ENCODE measurements at places on chromosomes 1 and 21.

GRCh38 chr1:208243967-208244916 is at the start of gene PLXNA2:
Gene PLXNA2, minus strand, starts transcription at chr1:208244384. Its CDS starts 26,462 bp downstream, at chr1:208217922.
- DNase-seq, result peak; percentile 15

GRCh38 chr1:239886266-239886665 is 205.4 kb upstream of the FMN2 start:
- no peak for DNase-seq

- DNase-seq, result no peak
These were observed 6.5 kb downstream of the PTP4A2 start for GRCh38 chr1:31931593-31932225.

DNA sequence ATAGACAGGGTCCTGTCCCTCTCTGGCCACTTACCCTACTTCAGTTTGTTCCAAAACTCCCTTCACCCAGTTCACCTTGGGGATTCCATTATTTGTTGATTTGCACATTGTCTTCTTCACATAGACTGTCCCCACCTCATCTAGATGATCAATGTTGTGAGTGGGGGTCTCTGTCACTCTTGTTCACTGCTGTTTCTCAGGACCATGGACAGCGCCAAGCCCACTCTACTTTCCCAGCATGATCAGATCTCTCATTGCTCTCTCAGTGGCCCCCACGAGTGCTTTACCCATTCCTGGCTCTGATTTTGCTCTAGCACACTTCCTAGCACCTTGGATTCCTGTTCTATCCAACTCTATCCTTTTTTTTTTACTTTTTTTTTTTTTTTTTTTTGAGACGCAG is 45.4 kb upstream of the IGSF21 start:
- DNase-seq, result no peak

- DNase-seq, result no peak
These were observed 36.7 kb downstream of the ERI3 start for GRCh38 chr1:44318097-44319088.

DNA sequence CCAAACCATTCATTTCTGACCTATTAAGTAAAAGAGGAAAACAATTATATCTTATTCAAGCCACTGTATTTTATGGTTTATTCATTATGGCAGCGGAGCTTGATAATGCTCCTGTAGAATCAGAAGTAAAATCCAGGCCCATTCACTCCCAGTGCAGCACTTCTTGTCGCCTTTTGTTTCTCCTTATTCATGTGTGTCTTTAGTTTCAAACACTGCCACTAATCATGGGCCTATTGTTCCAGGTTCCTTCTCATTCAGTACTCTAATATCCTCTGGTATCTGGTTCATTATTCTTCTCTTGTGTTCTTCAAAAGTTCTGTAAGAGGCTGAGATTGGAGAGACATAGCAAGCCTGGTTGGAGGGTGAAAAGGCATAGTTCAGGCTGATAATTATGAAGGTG is 218.3 kb downstream of the LRRIQ3 start:
- DNase-seq, result no peak

- no peak for DNase-seq
These were observed 54.7 kb downstream of the LHX8 start for GRCh38 chr1:75188892-75189291.

DNA sequence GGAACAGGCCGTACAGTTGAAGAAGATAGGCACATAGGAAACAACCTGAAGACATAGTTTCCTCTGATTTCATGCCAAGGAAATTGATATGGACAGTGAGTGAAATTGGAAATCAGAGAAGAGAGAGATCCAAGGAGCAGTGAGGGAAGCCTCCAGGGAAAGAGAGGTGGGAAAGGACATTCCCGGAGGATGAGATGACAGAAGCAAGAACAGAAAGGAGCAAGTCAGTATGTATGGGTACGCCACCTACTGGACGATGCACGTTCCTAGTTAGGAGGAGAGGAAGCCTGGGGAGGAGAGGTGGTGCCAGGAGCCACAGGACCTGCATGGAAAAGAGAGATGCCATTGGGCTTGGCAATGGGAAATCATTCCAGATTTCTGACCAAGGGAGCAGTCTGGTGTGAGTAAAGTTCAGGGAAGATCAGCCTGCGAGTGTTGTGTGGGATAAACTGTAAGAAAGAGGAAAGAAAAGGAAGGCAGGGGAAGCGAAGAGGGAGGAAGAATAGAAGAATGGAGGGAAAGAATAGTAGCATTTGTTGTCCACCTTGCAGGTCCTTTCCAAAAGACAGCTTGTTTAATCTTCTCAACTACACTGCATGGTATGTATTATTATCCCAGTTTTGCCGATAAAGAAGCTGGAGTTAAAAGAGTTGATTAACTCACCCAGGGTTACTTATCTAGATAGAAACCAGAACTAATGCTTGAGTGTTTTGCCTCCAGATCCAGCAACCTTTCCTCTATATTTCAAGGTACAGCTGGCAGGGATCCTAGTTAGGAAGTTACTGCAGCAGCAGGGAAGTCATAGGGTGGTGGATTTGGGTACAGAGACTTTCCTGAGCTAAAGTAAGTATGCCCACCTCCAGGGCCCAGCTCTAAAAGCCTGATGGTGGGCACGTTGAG is 27.4 kb downstream of the C1orf116 start:
- peak; percentile 74 for DNase-seq

DNA sequence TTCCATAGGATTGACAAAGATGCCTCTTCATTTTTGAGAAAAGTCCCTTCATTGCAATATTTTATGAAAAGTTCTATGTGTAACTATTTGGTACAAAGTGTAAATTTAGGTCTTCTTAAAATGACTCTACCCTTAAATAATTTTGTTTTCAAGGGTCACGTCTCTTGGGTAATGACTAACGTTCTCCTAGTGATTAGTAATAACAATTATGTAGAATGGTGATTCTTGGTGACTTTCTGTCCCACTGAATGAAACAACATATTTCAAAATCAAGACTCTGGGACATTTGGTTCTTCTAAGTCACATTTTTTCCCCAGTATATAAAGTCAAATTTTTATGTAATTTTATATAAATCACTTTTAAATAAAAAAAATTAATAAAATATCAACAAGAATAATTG is 277.5 kb upstream of the ADAMTS5 start:
- DNase-seq, result no peak

GRCh38 chr1:225554216-225554812 is 98.6 kb downstream of the ENAH start:
- peak; percentile 18 for DNase-seq

GRCh38 chr1:76268341-76268740 is 193.8 kb downstream of the ST6GALNAC3 start:
- DNase-seq, result no peak

GRCh38 chr1:88922214-88922613 is 30.8 kb upstream of the GTF2B start:
- no peak for DNase-seq

- no peak for DNase-seq
These were observed 179.6 kb downstream of the TPR start for GRCh38 chr1:186195377-186195931.

DNA sequence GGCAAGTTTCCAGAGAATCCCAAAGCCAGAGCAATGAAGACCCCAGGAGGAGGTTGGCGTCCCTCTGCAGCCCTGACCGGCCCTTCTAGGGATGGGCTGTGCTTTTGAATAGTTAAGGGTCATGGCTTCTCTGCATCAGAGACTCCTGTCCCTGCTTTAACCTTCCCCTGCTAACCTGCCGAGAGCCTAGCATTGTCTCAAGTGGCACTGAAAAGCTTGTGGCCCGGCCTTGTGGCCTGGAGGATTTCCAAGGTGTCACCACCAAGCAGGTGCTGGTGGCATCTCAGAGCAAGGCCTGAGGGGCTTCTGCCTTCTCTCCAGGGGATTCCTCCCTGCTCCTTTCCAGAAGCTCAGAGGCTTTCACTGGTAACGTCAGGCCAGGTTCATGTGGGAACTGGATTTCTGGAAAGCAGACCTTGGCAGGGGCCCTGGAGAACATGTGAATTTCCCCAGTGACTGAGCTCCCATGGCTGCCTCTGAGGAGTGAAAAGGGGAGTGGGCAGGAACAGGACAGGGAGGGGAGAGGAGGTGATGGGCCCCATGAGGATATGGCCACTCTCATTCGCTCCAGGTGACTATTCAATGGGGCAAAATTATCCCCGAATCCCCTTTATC is 409.9 kb downstream of the PTPRU start:
- no peak for DNase-seq

DNA sequence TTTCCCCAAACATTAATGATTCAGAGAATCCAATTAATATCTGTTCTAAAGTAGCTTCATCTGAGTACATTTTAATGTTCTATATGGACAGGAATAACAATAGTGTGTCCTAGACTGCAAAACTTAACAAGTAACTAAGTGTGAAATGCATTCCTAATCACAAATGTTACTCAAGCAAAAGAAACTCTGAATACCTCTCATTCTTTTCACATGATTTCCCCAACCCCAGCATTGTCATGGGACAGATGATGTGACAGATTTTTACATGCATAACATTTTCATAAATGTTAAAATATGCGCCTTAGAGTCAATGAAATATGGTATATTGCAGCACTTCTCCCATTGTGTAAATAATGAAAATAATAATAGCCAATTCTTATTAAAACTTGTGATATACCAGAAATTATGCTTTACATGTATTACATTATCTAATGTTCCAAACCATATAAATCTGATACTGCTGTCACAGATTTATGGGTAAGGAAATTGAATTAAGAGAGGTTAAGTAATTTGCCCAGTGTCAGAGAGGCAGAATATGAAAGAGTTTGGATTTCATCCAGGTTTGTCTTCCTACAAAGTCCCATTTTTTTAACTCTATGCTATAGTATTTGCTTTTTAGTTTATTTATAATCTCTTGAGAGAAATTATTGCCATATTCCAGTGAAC is 269.4 kb downstream of the LRRC7 start:
- no peak for DNase-seq

GRCh38 chr1:183841550-183841949 is 36.6 kb downstream of the RGL1 start:
- no peak for DNase-seq

DNA sequence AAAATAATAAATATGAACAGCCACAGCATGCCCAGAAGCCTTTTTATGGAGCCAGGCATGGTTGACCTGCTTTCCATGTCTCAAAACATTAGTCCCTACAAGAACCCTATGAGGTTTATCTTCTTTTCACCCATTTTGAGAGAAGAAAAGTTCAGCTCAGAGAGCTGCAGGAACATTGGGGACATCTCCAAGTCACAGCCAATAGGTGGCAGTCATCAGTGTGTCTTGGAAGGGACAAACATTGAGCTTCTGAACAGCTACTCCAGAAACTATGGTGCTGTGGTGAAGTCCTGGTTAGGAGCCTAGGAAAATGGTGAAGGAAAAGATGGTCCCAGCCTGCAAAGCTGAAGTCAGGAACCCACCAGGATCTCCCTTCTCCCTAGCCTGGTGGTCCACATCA is 73.6 kb downstream of the JMJD4 start:
- no peak for DNase-seq

DNA sequence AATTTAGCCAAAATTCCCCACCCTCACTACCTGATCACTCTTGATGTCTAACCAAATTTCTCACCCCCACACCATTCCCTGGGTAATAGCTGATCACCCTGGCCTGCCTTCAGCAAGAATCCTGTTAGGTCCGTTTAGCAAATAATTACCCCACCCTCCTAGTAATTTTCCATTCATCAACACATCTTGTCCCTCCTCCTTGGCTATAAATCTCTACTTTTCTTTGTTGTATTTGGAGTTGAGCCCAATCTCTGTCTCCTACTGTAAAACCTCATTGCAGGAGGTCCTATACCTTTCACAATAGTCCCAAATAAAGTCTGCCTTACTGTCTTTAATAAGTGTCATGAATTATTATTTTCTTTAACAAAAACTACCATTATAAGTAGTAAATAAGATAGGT is 6.9 kb upstream of the PRKAA2 start:
- DNase-seq, result no peak

DNA sequence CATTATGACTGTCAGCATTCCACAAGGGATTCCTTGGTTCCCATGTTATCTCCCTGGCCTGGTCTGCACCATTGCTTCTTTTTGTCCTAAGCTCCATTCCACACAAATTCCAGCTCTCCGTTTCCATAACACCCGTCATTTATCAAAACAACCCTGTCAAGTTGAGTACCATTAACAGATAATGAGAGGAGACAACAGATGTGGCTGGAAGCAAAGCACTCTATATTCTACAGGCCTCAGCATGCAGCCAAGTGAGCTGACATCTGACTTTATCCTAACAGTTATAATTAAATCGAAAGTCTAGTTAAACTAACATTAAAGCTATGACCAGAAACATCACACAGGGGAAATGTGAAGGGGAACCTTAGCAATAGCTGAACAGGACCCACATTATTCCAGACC is 110.4 kb downstream of the RERE start:
- no peak for DNase-seq

GRCh38 chr1:94873520-94874351 is 53.2 kb downstream of the CNN3 start:
- no peak for DNase-seq

GRCh38 chr21:46585191-46585953 is 19.5 kb downstream of the S100B start:
- DNase-seq, result no peak

Measured in HCT116 (cell line).